Midbrain (tissue), 1 donor: ENCODE measurements at places on chromosomes 12 and 14.

DNA sequence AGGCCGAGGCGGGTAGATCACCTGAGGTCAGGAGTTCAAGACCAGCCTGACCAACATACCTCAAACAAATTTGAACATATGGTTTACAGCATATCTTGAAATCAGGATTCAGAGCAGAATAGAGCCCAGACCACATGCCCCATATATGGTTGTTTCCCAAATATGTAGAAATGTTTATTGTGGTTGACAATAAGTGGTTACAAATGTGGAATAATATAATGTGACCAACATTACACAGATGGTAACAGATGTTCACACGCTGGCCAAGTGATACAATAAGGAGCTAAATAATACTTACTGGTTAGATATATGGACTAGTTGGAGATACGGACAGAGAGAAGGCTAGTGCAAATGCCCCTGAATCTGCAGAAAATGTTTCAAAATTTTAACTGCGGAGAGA is 85.3 kb downstream of the MAPKAPK5 start:
- DNase-seq, result no peak

DNA sequence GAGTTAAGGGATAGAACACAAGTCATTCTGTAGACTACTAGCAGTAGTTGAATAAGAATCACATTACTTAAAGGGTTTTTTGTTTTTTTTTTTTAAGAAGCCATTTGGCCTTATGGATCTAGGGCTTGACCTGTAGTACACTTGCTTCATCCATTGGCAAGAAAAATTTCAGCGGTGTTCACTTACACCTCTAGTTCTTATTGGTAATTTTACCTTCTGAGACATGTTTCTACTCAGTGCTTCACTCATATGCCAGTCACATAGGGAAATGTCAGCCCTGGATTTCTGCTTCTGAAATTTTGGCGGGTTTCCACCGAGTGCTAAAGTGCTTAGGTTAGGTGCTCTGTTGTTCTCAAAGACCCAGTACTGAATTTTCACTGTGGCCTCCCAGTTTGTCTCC is 72.9 kb downstream of the FRMD6 start:
- no peak for DNase-seq

DNA sequence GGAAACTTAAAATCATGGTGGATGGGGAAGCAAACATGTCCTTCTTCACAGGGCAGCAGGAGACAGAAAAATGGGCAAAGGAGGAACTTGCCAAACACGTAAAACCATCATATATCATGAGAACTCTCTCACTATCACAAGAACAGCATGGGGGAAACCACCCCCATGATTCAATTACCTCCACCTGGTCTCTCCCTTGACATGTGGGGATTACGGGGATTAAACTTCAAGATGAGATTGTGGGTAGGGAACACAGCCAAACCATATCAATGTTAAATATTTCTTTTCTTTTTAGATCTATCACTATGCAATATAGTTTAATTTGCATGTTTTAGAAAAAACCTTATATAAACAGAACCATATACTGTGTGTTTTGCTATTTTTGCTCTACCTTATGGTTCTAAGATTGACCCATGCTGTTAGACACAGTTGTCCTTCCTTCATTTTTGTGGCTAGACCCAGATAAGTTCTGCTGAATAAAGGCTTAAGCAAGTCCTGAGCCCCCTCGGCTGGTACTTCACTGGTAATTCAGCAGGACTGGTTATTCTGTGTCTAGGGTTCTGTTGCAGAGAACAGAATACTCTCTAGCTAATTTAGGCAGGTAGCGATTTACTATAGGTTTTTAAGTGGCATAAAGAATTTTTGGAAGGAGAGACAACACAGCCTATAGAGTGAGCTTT is 253.7 kb upstream of the HMGA2 start:
- DNase-seq, result no peak

DNA sequence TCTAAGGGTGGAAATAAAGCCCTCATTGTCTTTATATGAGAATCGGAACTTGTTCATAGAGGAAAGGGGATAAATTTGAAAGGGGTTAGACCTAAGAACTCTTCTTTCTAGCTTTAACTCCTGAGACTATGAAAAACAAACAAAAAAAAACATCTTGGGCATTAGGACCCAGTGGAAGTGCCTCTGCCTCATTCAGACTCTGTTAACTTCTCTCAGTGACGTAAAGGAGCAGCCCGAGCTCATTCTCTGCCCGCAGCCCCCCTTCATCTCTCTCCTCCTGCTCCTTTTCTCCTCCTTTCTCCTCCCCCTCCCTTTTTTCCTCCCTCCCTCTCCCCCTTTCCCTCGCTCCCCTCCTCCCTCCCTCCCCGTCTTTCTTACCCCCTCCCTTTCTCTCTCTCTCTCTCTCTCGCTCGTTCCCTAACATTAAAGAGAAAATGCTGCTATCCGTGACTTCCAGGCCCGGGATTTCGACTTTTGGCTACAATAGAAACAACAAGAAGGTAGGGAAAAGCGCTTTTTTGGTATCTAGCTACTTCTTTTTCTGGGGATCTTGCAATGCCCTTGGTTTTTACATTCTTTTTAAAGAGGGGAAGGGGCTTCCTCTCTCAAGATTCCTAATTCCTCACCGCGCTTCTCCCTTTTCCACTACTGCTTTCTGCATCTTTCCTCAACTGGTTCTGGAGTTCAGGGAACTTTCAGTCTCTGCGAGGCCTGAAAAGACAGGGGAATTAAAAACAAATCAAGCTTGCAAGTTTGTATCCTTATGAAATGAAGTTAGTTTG is at the start of gene RBMS2:
Gene RBMS2 (plus strand): TSS at position 231 of the 782 bp plus-strand sequence. CDS start 204 bp downstream, at position 435.
- peak; percentile 82 for DNase-seq

DNA sequence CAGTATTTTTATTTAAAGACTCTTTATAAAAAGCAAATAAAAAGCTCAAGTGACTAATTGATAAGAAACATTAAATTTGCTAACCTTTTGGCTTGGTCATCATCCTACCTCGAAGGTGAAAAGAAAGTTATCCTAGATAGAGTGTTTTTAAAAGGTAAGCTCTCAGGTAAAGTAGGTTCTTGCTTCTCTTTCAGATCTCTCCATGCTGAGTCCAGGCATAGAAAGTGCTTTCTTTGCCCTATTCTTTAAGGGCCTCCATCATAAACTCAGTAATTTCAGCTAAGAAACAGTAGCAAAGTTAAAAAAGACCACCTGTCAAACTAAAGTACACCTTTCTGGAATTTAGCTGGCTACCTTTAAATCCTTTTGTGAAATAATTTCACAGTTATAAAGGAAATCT is 20.6 kb upstream of the ANHX start:
- DNase-seq, result no peak

DNA sequence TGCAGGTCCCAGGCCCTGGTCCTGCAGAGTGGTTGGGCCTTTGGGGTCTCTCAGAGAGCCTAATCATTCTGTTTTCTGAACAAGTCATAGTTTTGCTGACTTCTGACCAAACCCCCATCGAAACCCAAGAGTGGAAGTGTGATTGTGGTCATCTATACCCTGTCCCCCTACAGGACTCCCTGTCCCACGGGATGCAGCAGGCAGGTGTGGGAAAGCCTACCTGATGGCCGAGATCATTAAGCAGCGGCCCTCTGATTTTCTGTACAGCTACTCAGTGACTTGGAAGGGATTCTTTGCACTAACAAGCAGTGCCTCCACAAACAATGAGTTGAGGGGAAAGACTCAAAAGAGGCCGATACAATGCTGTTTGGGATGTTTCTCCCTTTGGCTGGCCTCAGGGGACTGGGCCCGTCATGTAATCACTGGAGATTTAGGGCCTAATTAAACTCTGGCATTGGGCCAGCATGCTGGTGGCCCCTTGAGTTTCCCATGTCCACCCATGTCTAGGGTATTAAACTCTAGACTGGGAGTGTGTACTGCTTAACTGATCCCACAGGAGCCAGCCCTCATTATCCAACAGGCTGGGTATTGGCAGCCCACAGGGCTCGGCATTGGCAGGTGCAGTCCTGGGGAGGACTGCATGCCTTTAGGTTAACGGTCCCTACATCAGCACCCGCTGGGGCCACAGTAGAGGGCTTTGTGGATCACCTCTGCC is 192.8 kb downstream of the ZFP36L1 start:
- no peak for DNase-seq

- no peak for DNase-seq
Observed at GRCh38 chr12:10276774-10277173, 30.9 kb upstream of the KLRD1 start.

DNA sequence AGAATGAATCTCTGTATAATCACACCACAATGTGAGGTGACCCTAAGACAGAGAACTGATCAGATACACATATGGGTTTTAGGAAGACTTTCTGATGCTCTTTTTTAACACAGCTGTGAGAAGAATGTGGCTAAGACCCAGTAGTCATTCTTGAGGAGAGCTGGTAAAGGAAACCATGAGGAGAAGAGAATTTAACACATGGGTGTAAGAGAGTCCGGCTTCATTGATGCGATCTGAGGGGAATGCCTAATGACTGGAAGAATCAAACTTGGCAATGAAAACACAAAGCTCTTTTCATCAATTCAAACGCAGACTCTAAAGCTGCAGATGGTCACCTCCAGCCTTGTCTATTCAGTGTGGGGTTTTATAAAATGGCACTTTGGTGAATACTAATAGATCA is 79.3 kb downstream of the FOXA1 start:
- peak; percentile 14 for DNase-seq

GRCh38 chr12:94863321-94864035 is 140.0 kb downstream of the NDUFA12 start:
- DNase-seq, result no peak

DNA sequence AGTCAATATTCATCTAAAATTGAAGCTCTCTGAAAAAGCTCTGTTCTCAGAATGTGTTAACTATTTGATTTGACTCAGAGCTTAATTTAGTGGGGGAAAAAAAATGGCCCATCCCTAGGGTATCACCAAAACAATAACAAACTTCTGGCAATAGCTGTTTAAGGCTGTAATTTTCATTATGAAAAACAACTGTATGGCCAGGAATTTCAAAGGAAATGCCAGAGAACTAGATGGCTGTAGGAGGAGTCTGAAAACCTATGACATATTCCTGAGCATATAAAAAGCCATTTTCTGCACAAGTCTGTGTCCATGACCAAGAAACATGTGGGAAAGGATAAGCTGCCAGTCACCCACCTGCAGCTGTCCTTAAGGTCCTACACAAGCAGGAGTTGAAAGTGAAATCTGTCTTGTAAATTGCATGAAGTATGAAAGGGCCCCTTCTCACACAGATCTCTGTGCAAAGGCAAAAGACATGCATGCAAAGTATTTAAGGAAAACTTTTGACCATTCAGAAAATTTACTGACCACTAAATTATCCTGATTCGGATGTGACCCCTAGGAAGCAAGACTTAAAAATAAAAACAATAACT is 299.1 kb downstream of the BTG1 start:
- DNase-seq, result no peak

DNA sequence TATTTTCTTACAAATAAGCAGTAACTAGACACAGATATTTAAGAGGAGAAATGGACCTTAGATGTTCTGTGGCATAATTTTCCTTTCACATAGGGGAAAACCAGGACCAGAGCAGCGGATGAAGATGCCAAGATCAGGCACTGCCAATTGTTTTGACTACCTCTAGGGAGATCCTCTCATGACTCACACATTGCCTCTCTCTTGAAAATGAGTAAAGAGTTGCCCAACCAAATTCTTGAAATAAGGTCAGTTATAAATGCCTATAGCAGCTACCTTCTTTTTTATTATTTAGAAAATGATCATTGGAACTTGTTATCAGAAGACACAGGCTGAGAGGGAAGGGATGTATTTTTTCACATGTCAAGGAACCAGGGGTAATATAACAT is 263.4 kb upstream of the PLEKHG7 start:
- no peak for DNase-seq

GRCh38 chr12:57893431-57894353 is 47.2 kb upstream of the CTDSP2 start:
- DNase-seq, result peak; percentile 90

DNA sequence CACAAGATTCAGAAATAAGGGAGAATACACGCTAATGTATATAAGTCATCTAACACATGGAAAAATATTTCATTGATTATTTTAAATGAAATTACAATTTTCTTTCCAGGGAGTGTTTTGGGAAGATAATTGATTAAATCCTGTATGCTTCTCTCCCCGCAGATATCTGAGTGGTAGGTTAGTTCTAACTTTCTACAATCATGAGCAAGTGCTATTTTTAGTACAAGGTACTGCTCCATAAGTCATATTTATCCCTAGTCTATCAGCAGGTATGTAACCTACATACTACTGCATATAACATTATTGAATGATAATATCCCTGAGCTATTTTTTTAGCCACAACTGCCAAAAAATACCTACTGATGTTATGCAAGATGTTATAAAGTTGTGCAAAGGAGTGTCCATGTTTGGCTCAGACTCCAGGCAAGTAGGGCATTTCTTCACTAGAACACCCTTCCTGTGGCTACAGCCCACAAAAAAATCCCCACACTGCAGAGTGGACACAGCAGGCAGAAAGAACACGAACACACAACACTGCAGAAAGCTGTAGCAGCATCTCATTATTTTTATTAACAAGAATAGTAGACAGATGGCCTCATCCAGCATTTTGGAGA is 87.0 kb downstream of the SEC23A start:
- no peak for DNase-seq

DNA sequence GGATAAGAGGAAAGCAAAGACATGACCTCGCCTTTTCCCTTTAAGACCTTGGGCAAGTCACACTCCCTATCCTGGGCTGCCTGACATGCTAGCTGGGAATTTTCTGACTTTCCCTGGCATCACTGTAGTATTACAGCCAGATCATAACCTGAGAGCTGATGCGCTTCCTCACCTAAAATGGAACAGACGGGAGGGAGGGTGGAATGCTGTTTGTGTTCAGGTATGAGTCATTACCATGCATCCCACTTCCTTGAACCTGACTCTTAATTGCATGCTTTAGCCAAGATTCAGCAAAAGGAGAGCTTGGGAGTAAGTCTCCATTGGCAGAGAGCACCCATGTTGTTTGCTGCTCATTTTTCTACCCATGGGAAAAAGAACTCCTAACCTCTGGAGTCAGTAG is 156.5 kb downstream of the KCNK10 start:
- no peak for DNase-seq

- DNase-seq, result no peak
Observed at GRCh38 chr12:23566133-23566532, 383.3 kb downstream of the SOX5 start.

GRCh38 chr14:100221533-100222223 is 17.3 kb upstream of the YY1 start:
- DNase-seq, result no peak

- DNase-seq, result no peak
Observed at GRCh38 chr12:11922361-11922760, 148.4 kb upstream of the BCL2L14 start.

GRCh38 chr12:15794196-15794595 is 5.0 kb upstream of the EPS8 start:
- DNase-seq, result no peak

GRCh38 chr12:95022477-95022876 is 19.0 kb upstream of the NDUFA12 start:
- no peak for DNase-seq

DNA sequence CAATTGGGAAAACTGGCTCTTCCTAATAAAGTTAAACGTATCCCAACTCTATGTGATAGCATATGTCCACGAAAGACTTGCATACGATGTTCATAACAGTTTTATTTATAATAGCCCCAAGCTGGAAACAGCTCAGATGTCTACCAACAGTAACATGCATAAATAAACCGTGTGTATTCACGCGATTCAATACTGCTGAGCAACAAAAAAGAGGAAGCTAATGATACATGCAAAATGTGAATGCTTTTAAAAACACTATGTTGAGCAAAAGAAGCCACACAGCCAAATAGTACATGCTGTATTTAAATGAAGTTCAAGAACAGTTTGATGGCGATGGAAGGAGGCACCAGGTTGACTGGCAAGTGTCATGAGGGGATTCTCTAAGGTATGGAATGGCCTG is 55.7 kb downstream of the TRIM9 start:
- no peak for DNase-seq
